AG09319 (cell line): ENCODE measurements at places on chromosomes 3 and 15.

- no peak for DNase-seq
Measured at GRCh38 chr15:75584121-75584520, 5.0 kb upstream of the PTPN9 start.

DNA sequence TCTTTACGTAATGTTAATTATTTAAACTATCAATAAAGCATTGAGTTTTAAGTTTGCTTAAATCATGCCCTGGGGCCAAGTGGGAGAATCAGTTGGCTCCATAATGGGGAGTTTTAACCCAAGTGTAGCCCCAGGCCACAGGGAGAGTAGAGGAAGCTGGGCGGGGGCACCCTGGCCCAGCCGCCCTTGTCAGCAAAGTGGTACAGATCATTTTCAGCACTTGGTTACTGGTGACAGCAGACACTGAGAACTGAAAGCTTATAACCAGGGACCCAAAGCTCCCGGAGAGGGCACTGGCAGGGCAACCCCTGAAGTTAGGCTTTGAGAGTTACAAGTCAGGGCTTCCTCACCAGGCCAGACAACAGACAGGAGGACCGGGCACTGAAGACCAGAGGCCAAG, 90.6 kb downstream of the SEMA5B start:
- no peak for DNase-seq

DNA sequence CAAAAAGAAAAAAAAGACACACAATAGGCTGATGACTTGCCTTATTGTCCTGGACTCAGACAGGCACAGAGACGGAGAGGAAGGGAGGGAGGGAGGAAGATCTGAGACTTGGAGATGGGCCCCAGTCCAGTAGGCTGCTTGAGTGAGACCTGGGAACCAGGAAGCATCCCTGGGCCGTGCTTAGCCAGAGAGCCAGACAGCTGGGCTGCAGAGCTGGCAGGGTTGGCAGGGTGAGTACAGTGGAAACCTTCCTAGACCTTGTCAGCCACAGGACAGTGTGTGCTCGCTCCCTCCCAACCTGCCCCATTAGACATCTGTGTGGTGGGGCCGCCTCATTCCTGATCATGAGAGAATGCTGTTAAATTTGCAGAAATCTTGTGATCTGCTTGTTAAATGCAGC, 107.9 kb upstream of the ALDH1A3 start:
- DNase-seq: no peak

- no peak for DNase-seq
Measured at GRCh38 chr3:186165331-186165730, 56.4 kb upstream of the ETV5 start.

- no peak for DNase-seq
Measured at GRCh38 chr3:14539384-14539741, 779 bp downstream of the GRIP2 start.

- DNase-seq: no peak
Measured at GRCh38 chr3:4061783-4062360, 241.3 kb upstream of the SETMAR start.

GRCh38 chr3:110069761-110070160, 732.4 kb upstream of the DPPA4 start:
- DNase-seq: no peak

DNA sequence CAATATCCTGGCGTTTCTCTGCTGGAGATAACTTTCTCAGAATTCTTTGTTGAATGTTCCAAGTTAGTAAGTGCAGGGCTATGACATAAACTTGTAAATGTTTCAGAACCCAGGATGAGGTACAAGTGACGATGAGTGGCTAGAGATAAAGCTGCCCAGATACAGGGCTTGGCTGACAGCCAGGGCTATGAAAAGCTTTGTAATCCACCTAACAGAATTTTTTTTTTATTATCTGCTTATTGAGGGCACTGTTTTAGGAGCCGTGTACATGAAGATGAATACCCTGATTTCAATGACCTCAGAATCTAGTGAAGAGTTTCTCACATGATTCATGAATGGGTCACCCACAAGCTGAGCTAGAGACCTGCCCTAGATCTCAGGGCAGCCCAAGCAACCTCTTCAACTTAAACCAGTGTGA, 431.4 kb downstream of the DIPK2A start:
- no peak for DNase-seq

GRCh38 chr3:143241481-143241951, 121.9 kb downstream of the CHST2 start:
- DNase-seq: peak; percentile 73

DNA sequence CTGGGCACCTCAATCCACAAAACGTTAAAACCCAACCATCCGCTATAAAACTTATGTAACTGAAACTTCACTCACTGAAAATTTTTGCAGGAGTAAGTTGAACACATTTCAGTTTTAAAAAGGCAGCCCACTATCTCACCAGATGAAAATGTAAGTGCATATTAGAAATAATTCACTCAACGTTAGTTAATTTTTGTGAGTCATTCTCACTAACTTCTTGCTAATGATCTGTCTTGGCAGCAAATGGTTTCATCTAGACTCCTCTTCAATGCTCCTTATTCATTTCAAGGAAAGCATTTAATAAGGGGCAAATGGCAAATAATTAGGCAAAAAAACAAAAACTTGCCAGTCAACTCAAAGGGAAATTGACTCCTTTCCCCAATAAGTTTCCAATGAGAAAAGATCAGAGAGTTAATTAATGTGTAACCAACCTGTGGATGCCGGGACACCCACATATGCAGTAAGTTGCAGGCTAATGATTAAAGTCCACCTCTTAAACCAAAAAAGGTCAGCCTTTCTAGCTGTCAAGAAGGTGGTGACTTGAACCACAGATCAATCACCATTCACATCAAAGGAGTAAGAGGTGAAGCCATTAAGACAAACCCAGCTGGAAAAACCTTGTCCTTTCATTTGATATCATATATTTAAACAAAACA, 22.9 kb upstream of the PRICKLE2 start:
- no peak for DNase-seq

GRCh38 chr3:144058713-144059112, 87.1 kb downstream of the DIPK2A start:
- DNase-seq: no peak
